Skeletal muscle cell (primary cell): ENCODE measurements at places on chromosomes 7 and 10.

- no peak for DNase-seq
Observed at GRCh38 chr7:90445633-90446032, 23.8 kb upstream of the PTTG1IP2 start.

GRCh38 chr10:47318706-47319105, 3.5 kb upstream of the GDF2 start:
- DNase-seq: no peak

DNA sequence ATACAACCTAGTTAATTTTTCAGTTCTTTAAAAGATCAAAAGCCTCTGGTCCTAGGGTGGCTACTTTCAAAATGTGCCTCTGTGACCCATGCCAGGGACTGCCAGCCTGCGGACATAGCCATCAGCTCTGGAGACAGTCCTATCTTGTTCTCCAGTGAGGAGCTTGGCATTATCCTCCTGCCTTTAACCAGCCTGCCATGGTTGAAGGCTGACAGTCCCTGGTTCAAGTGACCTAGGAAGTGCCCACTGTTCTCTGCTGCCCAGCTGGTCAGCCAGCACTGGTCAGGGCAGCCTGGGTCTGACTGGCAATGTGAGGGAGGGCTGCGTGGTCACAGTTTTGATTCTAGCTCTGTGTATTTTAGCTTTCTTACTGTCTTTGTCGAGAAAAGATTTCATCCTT, 18.1 kb upstream of the ARHGAP22 start:
- DNase-seq: no peak

- DNase-seq: no peak
Observed at GRCh38 chr10:24505759-24506158, 217.9 kb downstream of the ARHGAP21 start.
